Activated naive CD8-positive, alpha-beta T cell treated with anti-CD3 and anti-CD28 coated beads, Interleukin-2, amount 10 ng/mL, durations not matched to agents 7 days and 5 days (primary cell): ENCODE measurements at places on chromosomes 6 and 20.

GRCh38 chr6:53263917-53264316 lies 84.8 kb downstream of the ELOVL5 start:
- DNase-seq = no peak

- no peak for DNase-seq
Observed at GRCh38 chr6:160975162-160975561, 16.4 kb upstream of the MAP3K4 start.

GRCh38 chr20:54657268-54657826 lies 182.0 kb downstream of the DOK5 start:
- no peak for DNase-seq

DNA sequence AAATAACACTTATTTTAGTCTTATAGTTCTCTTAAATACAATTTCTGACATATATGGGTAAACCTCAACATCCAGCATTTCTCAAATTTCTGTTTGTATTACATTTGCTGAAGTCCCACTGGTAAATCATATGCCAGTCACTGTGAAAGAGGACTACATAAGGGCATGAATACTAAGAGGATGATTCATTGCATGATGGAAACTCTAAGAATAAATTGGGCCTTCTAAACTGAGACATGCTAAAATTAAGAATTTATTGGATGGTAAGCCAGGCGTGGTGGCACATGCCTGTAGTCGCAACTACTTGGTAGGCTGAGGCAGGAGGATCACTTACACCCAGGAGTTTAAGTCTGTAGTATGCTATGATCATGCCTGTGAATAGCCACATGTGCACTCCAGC lies 12.1 kb downstream of the DEFB123 start:
- DNase-seq = no peak

GRCh38 chr20:62762376-62762775 lies 33.9 kb upstream of the MRGBP start:
- DNase-seq = no peak

DNA sequence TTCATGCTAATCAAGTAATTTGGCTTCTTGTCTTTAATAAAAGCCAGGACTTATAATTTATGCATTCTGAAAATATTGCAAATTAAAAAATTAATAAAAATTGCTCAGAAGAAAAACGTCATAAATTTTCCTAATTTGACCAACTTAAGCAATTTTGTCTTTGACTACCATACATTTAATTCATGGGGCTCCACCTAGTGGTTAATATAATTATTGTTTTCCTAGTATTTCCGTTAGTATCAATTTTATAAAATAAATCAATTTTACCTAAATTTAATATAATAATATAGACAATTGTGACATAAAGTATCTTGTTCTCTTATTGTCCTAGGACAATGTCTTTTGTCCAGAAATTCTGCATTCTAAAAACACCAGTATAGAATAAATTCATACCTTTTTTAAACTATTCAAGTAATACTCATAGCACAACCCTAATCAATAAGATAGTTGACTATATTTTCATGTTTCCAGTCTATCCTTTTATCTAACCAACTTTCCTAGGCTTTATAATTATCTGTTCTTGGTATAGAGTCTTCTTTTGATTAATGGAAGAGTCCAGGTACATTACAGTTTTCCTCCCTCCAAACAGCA lies 319.9 kb downstream of the TRDN start:
- DNase-seq = no peak

DNA sequence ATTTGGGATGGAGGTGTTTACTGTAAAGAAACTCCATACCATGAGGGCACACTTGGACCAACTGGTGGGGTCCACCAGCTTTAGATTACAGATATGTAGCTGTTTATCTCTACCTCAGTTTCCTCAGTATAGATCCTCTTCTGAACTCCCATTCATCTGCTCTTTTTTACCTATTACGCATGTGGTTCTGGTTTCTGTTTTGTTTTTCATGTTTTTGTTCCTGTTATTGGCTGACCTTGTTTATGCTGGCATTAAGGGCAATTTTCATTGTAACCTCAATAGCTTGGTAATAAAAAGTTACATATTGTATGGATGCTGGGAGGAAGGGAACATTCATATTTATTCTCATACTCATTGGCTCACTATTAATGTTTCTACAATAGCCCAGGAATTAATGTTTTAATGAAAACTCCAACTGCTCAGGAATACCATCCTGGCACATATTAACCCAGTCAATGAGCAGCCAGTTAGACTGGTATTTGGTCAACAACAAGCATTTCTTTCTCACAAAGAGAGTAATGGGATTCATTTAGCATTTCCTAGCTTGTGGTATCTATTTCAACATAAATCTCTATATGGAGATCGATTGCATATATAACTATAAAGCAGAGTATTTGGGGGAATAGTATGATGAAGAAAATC lies 83.8 kb upstream of the FAM184A start:
- no peak for DNase-seq
